ENCODE measurements at places on chromosomes 16 and 17.

DNA sequence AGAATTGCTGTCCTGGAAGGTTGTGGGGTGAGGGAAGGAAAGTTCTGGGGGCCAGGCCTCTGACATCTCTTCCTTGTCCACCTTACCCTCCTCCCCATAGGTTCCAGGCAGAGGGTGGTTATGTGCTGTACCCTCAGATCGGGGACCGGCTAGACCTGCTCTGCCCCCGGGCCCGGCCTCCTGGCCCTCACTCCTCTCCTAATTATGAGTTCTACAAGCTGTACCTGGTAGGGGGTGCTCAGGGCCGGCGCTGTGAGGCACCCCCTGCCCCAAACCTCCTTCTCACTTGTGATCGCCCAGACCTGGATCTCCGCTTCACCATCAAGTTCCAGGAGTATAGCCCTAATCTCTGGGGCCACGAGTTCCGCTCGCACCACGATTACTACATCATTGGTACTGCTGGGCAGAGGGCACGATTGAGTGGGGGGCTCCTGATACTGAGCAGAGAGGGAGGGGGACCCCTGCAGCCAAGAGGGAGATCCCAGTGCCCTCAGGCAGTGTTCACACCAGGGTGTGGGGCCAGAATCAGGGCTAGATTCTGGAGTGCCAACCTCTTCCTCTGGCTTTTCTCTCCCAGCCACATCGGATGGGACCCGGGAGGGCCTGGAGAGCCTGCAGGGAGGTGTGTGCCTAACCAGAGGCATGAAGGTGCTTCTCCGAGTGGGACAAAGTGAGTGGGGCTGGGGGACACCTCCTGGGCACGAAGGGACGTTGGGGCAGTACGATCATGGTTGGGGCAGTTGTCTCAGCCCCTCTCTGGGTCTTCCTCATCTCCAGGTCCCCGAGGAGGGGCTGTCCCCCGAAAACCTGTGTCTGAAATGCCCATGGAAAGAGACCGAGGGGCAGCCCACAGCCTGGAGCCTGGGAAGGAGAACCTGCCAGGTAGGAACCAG lies 3.1 kb downstream of the EFNB3 start:
- no peak for DNase-seq

GRCh38 chr17:50314456-50315011 lies 31.4 kb upstream of the XYLT2 start:
- DNase-seq, result no peak

DNA sequence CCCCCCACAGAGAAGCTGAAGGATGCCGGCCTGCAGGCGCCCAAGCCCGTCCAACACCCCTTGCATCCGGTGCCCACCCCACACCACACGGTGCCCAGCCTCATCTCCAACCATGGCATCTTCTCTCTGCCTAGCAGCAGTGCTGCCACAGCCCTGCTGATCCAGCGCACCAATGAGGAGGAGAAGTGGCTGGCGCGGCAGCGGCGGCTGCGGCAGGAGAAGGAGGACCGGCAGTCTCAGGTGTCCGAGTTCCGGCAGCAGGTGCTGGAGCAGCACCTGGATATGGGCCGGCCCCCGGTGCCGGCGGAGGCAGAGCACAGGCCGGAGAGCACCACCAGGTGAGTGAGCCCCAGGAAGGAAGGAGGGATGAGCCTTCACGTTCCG lies 31.5 kb downstream of the GINS2 start:
- no peak for DNase-seq

DNA sequence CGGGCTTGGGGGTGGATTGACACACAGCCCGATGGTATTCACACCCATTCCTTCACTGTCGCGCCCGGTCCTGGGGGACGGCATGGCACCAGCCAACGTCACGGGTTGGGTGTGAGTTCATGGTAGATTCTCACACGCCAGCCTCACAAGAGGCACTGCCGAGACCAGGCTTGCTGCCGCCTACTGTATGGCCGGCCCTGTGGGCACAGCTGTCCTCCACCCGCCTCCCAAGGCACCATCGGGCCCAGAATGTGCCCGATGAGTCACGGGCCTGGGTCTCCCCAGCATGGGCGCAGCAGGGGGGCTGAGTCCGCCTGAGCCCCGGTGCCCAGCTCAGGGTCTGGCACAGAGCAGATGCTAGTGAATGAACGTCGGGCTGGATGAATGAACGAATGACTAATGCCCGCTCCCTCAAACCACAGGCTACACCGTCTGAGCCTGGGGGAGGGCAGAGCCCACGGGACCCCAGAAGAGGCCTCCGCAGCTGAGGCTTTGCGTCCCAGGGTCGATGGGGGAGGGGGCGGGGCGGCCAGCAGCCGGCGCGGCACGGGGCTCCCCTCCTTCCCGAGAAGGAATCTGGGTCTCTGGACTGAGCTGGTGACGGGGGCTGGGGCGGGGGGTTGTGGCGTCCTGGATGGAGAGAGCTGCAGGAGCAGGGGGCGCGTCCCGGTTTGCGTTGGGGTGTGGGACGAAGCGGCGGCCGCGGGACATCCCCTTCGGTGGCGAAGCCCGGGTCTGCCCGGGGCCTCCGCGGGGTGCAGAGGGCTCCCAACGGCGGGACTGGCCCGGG lies 829 bp downstream of the PITPNM3 start:
- DNase-seq, result no peak

GRCh38 chr17:29115961-29116803 lies 64.0 kb downstream of the MYO18A start:
- DNase-seq, result no peak

- peak; percentile 74 for DNase-seq
Measured at GRCh38 chr17:50051082-50051576, 4.8 kb upstream of the ITGA3 start.

- no peak for DNase-seq
Measured at GRCh38 chr17:18000030-18000408, 27.4 kb downstream of the DRC3 start.

DNA sequence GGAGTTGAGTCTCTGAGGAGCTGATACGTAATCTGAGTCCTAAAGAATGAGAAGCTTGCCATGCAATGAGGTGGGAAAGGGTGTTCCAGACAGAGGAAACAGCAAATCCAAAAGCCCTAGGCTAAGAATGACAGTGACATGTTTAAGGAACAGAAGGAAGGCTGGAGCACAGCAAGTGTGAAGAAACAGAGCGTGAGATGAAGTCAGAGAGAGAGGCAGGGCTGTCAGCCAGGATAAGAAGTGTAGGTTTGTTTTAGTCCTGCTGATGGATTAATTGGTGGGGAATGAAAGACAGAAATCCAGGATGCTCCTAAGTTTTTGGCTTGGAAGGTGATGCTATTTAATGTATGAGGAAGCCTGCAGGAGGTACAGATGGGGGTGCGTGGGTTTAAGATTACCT lies 14.5 kb downstream of the MMP28 start:
- DNase-seq, result no peak

DNA sequence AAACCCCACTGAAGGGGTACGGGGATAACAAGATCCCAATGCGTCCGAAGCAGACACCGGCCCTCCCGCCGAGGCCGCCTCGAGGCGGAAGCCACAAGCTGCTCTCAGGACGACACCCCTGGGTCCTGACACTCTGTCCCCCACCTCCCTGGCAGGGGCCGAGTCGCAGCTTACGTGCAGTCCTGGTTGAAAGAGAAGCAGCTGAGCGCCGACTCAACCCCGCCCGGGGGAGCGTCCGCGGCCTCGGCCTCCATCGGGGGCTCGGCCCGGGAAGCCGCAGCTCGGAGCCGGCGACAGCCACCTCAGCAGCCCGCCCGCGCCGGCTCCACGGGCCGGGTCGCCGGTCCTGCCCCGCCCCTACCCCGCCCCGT lies at the start of gene WIPI1:
TSS of gene WIPI1 (minus strand) at position 329 of the 371 bp plus-strand sequence. CDS start at position 254, 75 bp downstream.
- DNase-seq, result no peak

DNA sequence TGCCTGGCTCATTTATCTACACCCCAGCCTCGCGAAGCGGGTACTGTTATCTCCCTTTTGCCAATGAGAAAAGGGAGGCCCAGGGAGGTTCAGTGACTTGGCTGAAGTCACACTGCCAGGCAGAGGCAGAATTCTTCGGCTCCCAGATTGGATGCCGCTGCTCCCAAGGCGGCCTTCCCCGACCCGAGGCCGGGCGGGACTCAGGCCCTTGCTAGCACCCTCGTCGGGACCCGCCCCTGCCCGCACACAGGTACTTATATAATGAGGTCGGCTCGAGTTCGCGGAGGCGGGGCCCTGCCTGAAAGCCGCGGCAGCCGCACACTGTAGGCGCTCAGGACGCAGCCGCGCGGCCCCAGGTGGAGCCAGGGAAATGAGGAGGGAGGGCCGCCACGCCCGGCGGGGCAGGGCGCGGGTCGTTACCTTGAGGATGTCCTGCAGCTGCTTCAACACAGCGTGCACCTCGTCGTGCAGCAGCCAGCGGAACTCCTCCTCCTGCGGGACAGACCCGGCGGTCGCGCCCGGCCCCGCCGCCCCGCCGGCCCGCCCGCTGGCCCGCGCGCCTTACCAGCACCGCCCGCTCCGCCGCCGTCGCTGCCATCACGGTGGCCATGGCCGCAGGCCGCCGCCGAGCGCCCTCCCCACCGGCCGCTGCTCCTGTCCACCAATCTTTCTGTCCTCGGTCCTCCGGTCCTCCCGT lies at the start of gene ROGDI:
TSS of gene ROGDI (minus strand) at position 672 of the 697 bp plus-strand sequence. CDS start at position 610, 62 bp downstream.
- peak; percentile 85 for DNase-seq

DNA sequence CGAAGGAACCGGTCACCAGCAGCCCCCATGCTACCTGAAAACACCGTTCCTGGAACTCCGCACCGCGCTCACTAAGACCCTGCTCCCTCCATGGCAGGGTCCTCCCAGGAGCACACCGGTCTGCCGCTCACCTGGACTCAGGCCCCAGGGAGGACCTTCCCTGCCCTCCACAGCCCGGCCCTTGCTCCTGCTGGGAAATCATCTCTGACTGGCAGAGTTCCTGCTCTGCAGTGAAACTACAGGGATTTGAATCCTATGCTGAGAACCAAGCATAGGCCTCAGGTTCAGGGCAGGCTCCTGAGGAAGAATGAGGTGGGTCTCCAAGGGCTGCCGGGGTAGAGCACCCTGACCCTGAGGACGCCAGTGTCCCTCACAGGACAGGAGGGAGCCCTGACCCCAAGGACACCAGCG lies 88.5 kb downstream of the KCNJ12 start:
- DNase-seq, result no peak

DNA sequence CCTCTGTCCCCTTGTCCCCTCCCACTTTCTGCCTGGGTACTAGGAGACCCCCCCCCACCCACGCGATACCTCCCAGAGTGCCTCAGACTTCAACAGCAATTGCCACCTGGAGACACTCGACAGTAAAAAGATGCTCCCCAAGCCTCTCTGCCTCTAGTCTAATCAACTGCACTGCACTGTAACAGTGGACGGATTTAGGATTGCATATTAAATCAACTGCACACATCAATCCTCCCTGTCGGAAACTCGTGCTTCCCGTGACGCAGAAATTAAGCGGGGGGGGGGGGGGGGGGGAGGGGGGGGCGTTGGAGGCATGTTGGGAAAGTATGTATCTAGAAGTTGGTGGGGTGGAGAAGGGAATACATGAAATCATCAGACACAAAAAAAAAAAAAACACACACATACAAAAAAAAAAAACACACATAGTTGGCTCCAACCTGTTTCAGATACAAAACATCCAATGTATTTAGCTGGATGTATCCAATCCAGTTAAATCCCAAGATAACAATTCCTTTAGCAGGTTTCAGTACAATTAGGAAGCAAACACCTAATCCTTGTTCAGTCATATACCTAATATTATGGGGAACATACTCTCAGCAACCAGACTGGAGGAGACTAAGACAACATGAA lies 29.7 kb downstream of the FAM222B start:
- DNase-seq, result no peak

DNA sequence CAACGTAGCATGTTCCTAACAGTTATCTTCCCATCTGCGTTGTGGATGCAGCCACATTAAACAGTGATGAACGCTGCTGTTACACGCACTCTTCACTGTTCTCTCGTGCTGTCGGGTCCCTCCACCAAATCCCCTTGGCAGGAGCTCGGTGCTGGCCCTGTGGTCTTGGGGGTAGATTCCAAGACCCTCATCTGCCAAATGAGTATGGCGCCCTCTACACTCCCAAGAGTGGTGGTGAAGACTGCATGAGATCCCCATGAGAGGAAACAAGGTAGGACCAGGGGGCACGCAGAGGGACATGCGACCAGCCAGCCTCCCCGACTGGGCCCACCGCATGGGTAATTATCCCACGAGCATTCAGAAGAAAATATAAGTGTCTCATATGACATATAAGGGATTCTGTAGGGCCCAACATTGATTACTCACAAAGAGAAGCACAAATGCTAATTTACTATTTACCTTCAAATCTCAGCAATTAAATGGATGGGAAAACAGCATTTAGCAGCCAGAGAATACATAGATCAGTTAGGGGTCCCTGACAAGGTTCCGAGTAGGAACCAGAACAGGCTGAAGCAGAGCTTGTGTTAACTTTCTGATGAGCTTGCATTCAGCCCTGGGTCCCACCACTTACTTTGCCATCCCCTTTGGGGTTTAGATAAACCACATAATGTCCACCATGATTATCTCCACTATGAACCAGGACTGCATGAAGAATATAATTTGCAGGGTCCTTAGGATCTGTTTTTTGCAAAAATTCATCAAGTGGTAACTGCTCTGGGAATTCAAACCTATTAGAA lies 23.8 kb downstream of the LITAFD start:
- no peak for DNase-seq
